ENCODE measurements at places on chromosomes 7 and 10.

GRCh38 chr10:18498998-18499397, 152.4 kb downstream of the NSUN6 start:
- DNase-seq, result no peak
- H3K27me3 ChIP-seq, result no peaks in the 10 kb centered on the region
- no peaks in the 10 kb centered on the region for H3K36me3 ChIP-seq

DNA sequence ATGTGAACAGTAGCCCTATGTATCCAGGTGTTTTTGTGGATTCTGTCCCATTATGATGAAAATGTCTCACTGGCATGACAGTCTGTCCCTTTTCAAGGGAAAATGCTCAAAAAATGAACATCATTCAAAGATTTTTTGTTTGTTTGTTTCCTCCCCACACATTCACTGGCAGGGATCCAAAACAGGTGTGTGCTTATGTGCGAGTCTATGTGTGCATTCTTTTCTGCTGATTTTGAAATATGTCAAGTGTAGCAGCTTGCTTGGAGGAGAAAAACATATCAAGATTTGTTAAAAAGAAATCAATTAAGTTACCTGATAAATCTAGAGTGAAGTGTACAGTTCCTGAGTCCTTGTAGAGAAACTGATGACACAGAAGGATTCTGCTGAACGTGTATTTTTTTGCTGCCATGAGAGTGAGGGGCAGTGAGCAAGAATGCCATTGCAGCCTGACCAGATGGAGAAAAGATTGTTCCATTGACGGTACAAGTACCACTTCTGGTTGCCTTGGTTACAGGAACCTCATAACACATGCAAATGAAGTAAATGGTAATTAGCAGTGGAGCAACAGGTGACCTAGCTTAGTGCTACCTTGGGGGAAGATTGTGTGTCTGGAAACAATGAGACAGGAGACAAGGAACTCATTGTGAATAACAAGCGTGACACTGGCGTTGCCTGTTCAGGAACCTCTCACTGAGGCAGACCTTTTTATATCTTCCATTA, 277.4 kb upstream of the PHYHIPL start:
- H3K27me3 ChIP-seq, result no peaks in the 10 kb centered on the region
- no peak overlapping the region for H3K27ac ChIP-seq
- H3K36me3 ChIP-seq, result no peaks in the 10 kb centered on the region
- DNase-seq, result no peak

DNA sequence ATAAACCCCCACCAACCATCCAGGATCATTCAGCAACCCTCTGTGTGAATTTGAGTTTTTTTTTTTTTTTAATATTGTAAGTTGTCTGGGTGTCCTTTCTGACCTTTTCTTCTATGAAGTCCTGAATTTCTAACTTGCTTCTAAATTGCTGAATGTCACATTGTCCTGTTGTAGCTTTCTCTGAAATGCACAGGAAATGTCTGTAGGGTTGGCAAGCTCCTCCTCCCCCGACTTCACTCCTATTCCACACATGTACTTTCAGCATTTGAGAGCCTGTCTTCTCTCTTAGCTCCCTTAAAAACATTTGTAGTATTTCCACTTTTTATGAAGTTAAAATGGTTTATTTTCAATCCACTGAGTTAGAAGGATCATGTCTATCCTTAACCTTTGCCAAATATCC, 3.3 kb upstream of the CNNM2 start:
- H3K4me1 ChIP-seq, result peaks cover 38% of the 10 kb centered on the region
- peaks cover 31% of the 10 kb centered on the region for H3K27me3 ChIP-seq
- DNase-seq, result peak; percentile 37
- peaks cover 4% of the 10 kb centered on the region for H3K36me3 ChIP-seq
- H3K4me3 ChIP-seq, result no peak overlapping the region
- no peak overlapping the region for H3K27ac ChIP-seq

DNA sequence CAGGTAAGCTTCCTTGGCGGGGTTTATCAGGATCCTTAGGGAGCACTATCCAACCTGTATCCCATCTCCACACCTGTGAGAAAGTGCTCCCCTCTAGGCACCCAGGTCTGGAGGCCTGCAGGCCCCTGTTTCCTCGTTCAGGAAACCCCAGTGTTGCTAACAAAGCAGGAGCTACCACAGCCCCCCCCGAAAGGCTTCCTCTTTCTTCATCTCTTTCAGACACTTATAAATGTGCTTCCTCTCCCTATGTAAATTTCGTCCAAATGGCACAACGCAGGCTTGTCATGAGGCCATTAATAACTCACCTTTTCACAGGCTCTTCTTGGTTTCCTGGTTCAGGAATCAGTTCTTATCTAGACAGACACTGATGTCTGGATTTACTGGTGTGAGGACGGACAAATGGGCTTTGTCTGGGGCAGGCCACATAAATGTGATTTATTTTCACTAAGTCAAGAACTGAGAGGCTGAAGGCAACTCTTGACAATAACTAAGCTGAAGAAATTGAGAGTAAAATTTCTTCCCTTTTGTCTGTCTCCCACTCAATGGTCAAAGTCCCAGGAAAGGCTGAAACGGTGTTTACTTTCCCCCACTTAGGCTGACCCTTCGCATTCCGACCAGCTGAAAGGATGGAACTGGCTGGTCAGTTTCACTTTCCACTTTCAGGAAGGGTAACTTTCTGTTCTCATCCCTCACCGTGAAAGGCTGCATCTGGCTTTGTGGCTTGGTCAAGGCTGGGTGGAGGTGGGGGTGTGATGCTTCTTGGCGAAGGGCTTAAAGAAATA, 46.8 kb downstream of the PIK3AP1 start:
- H3K27ac ChIP-seq, result no peak overlapping the region
- no peak overlapping the region for H3K4me3 ChIP-seq
- no peak for DNase-seq
- no peaks in the 10 kb centered on the region for H3K4me1 ChIP-seq
- no peaks in the 10 kb centered on the region for H3K36me3 ChIP-seq

DNA sequence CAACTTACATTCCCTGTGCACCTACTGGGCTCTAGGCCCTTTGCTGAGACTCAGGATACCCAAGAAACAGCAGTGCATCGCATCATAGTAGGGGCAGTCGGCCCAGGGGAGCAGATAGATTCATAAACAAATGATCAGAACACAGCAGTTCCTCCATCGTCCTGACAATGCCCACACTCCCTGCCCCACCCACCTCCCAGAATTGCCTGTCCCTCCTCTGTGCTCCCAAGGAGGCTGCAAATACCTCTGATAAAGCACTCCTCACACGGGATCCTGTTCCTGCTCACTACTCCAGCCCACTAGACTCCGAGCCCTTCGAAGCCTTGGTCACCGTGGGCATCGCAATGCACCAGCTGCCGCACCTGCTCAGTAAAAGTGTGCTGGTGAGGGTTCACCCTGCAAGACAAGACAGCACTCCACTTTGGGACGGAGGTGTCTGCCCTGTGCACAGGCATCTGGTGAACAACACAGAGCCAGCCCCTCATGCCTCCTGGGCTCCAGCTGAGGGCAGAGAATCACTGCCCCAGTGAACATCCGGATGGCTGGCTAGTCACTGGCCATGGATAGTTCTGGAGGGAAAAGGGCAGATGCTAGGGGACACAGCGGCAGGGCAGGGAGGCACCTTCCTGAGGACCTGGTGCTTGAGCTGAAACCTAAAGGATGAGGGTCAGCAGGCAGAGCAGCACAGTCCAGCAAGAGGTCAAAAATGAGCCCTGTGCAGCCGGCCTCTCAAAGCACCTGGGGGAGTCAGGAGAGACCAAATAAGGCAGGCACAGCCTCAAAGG, 60.7 kb downstream of the TNS3 start:
- peaks cover 4% of the 10 kb centered on the region for H3K27me3 ChIP-seq
- no peaks in the 10 kb centered on the region for H3K4me1 ChIP-seq
- no peak overlapping the region for H3K4me3 ChIP-seq
- no peak for DNase-seq

- H3K4me3 ChIP-seq, result peak overlapping the region; percentile 93
- peaks cover 30% of the 10 kb centered on the region for H3K4me1 ChIP-seq
- peak overlapping the region; percentile 77 for H3K27ac ChIP-seq
- peaks cover 8% of the 10 kb centered on the region for H3K36me3 ChIP-seq
Measured at GRCh38 chr7:112790586-112791003, 402 bp upstream of the TMEM168 start.

DNA sequence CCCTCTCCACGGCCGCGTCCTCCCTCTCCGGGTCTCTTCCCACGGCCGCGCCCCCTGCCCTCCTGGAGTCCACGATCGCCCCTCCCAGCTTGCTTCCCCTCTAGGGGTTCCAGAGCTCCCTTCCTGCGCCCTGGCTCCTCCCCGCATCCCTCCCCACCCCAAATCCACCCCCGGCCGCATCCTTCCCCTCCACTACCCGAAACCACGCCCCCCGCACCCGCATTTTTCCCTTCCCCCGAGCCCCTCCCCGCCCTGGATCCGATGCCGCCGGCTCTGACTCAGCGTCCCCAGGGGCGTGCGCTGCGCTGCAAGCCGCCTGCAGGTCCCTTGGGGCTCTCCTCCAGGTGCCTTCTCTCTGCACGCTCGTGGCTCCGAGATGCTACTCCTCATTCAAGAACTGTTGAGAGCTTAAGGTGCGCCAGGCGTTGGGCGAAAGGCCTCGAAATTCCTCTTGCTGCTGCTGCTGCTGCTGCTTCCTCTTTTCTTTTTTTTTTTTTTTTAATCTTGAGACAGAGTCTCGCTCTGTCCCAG, 372 bp upstream of the TMEM130 start:
- H3K27me3 ChIP-seq, result peaks cover 72% of the 10 kb centered on the region
- H3K4me3 ChIP-seq, result peak overlapping the region; percentile 73
- no peaks in the 10 kb centered on the region for H3K36me3 ChIP-seq
- DNase-seq, result peak; percentile 79

DNA sequence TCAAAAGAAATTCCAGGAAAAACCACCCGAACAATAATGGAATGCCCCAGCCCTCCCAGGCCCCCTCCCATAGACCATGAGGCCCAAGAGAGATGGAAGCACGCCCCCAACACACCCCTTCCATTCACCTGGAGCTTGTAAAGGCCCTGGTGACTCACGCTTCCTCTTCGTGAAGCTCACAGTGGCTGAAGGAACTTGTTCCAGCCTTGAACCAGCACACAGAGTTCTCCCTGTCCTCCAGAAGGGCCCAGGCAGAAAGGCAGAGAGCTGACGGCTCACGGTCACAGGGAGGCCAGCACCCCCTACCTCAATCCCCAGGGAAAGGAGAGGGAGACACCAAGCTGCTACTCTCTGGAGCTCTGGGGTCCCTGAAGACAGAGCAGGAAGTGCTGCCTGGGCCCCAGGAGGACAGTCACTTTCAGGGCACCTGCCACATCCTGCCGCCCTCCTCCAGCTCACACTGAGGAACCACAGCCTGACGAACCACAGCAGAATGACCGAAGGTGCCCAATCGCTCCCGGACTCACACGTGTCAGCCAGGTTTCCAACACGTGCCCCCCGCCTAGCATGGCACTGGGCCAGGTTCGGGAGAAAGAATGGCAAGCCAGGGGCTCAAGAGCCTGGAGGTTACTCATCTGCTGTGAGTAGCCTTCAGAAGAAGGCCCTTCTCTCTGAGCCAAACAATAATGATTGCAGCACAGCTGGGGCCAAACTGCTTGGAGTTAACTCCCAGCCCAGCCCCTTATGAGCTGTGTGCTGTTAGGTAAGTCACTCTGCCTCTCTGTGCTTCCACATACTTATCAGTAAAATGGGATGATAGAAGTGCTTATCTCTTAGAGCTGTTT, 52.8 kb downstream of the DLG5 start:
- H3K27ac ChIP-seq, result peak overlapping the region; percentile 81
- H3K27me3 ChIP-seq, result peaks cover 22% of the 10 kb centered on the region
- H3K4me1 ChIP-seq, result peaks cover 23% of the 10 kb centered on the region
- no peaks in the 10 kb centered on the region for H3K36me3 ChIP-seq
- no peak overlapping the region for H3K4me3 ChIP-seq

GRCh38 chr7:141497391-141497790, 53.8 kb upstream of the AGK start:
- peaks cover 30% of the 10 kb centered on the region for H3K27me3 ChIP-seq
- H3K4me1 ChIP-seq, result no peaks in the 10 kb centered on the region
- H3K27ac ChIP-seq, result no peak overlapping the region
- H3K36me3 ChIP-seq, result no peaks in the 10 kb centered on the region
- DNase-seq, result no peak

GRCh38 chr10:97065128-97065527, 120.6 kb downstream of the SLIT1 start:
- DNase-seq, result no peak
- no peaks in the 10 kb centered on the region for H3K36me3 ChIP-seq
- H3K4me3 ChIP-seq, result no peak overlapping the region
- H3K4me1 ChIP-seq, result peaks cover 9% of the 10 kb centered on the region
- H3K27ac ChIP-seq, result no peak overlapping the region

DNA sequence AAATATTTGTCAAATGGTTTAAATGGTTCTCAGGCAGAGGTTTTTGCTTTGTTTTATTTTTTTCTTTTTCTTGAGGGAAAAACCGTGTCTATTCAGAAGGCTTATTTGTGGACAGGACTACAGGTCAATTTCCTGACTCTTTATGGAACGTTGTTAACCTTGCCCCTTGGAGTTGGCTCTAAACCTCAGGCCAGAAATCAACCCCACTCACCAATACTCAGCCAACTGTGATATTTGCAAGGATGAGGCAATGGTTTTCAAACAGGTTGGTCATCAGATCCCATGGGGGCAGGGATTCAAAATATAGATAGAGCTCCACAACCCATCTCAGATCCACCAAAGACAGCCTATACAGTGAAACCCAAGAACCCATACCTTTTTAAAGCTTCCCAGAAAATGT, 10.2 kb downstream of the PDLIM1 start:
- no peak overlapping the region for H3K4me3 ChIP-seq
- no peak for DNase-seq
- peaks cover 3% of the 10 kb centered on the region for H3K4me1 ChIP-seq
- H3K27ac ChIP-seq, result no peak overlapping the region
- H3K27me3 ChIP-seq, result peaks cover 9% of the 10 kb centered on the region

DNA sequence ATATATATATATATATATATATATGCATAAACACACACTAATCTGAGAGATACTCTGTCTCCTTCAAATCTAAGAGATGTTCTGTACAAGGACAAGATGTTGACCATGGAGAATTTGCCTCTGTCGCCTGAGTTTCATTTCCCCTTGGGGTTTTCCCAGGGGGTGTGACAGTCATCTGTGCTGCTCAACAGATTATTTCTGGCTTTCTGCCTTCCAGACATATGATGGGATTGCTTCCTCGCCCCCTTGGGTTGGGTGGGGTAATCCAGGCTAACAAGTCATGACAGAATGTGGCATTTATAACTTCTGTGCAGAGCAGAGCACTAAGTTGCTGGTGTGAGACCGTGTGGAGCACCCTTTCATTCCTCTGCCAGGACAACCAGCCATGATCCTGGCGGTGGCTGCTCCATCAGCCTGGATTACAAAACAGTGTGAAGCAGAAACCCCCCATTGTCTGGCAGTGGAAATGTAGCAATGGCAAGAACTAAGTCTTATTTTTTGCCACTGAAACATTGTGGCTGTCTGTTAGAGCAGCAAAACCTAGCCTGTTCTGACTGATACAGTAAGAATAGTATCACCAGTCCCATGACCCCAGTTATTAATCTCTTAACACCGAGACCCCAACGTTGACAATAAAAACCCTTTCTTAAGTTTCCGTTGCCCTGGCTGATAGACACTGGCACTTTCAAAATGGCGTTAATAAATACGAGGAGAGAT, 13.7 kb upstream of the USP6NL start:
- H3K36me3 ChIP-seq, result peaks cover 1% of the 10 kb centered on the region
- H3K4me1 ChIP-seq, result peaks cover 9% of the 10 kb centered on the region
- H3K27me3 ChIP-seq, result peaks cover 23% of the 10 kb centered on the region
- H3K27ac ChIP-seq, result no peak overlapping the region
- no peak overlapping the region for H3K4me3 ChIP-seq

- H3K27ac ChIP-seq, result no peak overlapping the region
- H3K4me1 ChIP-seq, result no peaks in the 10 kb centered on the region
- no peaks in the 10 kb centered on the region for H3K27me3 ChIP-seq
- no peak for DNase-seq
Measured at GRCh38 chr10:34940436-34940835, 125.3 kb upstream of the PARD3 start.
